ENCODE measurements at places on chromosomes 1 and 21.

DNA sequence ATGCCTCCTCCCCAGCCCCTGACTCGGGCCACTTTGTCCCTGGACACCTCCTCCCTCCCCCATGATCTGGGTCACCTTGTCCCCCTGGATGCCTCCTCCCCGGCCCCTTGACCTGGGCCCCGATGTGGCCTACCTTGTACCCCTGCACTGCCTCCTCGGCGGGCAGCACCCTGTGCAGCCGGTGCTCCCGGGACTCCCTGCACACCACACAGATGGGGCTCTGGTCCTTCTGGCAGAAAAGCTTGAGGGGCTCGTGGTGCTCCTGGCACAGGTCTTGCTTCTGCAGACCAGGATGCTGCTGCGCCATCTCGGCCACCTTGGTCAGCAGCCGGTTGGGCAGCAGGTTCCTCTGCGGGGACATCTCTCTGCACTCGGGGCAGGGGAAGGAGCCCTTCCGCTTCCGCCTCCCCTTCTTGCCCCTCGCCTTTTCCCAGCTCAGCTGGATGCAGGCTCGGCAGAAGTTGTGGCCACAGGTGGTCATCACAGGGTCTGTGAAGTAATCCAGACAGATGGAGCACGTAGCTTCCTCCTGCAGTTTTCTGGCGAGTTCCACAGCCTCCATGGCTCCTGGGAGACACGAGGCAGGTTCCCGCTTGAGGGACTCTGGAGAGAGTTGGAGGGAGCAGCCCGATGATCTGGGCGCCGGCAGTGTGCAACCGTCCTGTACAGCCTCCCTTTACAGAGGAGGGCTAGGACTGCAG, 2.0 kb downstream of the TRIM17 start:
- DNase-seq: no peak

DNA sequence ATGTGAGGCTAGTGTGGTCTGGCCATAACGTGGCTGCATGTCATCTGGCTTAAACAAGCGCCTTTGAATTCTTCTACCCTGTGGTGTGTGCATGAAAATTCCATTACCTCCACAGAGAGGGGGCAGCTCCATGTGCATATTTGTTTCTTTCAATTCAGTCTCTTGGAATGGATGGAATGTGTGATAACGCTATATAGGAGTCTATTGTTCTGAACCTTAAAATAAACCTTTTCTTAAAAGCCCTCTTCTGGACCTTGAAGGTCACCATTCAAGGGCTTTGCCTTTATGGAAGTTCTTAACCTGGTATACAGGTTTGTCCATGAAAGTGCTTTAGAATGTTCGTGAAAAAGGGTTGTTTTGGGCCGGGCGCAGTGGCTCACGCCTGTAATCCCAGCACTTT, 118.2 kb upstream of the ADGRL2 start:
- DNase-seq: no peak

- DNase-seq: no peak
Measured at GRCh38 chr1:29123887-29124365, at the start of gene TMEM200B. Gene TMEM200B, minus strand, starts transcription at chr1:29123903. Its CDS starts 2,075 bp downstream, at chr1:29121828.

GRCh38 chr1:77085109-77085508, 134.1 kb downstream of the PIGK start:
- DNase-seq: no peak

GRCh38 chr1:86765073-86765472, 60.7 kb downstream of the SH3GLB1 start:
- no peak for DNase-seq

- DNase-seq: no peak
Measured at GRCh38 chr1:68538941-68539340, 42.1 kb upstream of the DEPDC1 start.

GRCh38 chr21:31284797-31285397, 59.2 kb downstream of the TIAM1 start:
- DNase-seq: peak; percentile 29

GRCh38 chr1:18414321-18414720, 66.4 kb upstream of the KLHDC7A start:
- DNase-seq: no peak

All from stromal cell of bone marrow (primary cell).